ENCODE measurements at places on chromosomes 11 and 22.
A peak's percentile ranks its signal among the peaks of the same experiment; 100 is the strongest.

DNA sequence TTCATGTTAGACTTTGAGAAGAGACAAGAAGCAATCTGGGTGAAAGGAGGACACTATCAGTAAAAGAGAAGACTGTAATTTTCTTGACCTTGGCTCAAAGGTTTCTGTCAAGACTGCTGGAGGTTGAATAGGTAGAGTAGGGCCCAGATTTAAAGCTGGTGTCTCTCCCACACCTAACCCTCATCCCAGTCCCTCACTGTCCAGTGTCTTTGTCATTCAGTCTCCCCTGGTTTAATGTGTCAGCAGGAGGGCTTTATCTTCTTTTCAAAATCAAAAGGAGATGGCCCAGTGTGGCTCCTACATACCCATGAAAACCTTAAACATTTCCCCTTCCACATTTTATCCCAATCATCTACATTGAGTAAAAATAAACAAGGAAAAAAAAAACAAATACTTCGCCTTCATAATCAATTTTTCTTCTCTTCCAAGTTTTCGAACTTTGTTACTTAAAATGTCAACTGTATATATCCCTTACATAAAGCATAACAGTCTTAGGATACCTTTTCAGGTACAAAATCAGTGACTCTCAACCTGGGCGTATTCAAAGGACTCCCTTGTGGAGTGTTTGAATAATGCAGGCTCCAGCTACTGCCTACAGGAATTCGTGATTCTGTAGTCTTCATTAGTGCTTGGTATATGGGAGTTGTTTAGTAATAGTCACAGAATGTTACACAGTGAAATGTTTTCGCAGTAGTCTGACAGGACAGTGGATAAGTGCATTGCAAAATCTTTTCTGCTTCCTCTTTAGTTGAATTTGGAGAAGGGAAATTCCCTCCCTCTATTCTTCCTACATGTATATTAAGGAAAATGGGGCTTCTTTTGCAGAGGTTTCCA lies 87.2 kb downstream of the FAT3 start:
- DNase-seq: no peak

DNA sequence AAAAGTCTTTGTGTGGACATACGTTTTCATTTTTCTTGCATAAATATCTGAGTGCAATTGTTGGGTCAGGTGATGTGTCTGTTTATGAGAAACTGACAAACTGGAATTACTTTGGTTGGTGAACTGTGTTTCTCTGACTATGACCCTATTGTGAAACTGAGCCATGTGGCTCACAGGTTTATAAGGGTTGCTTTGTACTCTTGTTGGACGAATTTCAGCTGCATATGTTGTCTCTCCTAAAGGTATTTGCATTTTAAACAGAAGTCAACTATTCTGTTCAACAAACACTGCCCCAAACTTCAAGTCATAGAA lies 34.4 kb upstream of the RASD2 start:
- no peak for DNase-seq

GRCh38 chr11:65612691-65613090 lies 1.3 kb downstream of the MAP3K11 start:
- DNase-seq: no peak

- no peak for DNase-seq
These were observed 702 bp upstream of the KCNJ4 start for GRCh38 chr22:38455530-38456271.

DNA sequence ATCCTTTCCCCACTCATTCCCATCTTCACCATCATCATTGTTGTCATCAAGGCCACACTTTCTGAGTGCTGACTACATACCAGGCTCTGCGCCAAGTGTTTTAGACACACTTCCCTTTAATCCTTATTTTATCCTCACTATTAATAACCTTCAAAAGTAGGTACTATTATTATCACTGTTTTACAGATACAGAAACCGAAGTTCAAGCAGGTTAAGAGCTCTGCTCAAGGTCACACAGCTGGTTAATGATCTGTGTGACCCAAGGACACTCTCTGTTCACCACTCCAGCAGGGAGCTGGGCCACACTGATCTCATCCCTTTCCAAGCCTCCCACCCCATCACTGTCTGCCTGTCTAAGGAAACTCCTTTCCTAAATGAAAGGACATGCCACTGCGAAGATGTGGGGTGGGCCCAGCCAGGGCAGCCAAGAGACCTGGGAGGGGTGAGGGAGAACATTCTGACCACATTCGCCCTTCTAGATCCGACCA lies 17.2 kb upstream of the TSKU start:
- DNase-seq: no peak

DNA sequence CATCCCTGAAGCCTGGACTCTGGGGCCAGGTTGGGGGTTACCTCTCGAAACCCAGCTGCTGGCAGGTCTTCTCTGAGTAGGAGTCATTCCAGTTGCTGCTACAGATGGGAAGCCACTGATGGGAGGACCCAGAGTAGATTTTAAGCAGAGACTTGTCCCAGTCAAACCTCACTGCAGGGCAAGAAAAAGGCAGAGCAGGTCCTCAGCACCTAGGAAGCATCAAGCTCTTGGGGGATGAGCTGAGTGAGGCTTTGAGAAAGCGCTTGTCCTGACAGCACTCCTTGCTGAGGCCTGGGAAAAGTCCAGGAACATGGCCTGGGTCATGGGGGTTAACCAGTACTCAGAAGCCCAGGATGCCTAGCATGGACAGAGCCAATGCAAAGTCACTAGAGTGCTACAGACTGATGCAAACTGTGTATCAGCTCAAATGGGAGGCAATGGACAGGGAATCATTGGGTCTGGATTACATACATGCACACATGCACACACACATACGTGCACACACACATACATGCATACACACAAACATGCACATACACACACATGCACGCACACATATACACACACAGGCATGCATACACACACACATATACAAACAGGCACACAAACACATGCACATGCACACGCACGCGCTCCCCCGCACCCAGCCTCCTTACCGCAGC lies 15.3 kb downstream of the TMPRSS13 start:
- DNase-seq: no peak

GRCh38 chr11:70233034-70233433 lies 29.9 kb downstream of the FADD start:
- no peak for DNase-seq

- DNase-seq: no peak
These were observed 613.5 kb downstream of the SOX6 start for GRCh38 chr11:15742626-15743519.

GRCh38 chr11:93526641-93527583 lies 16.3 kb downstream of the SMCO4 start:
- DNase-seq: no peak

GRCh38 chr22:20571531-20572007 lies 64.2 kb downstream of the MED15 start:
- DNase-seq: no peak

- DNase-seq: no peak
These were observed 55.3 kb downstream of the ETS1 start for GRCh38 chr11:128532016-128532571.

DNA sequence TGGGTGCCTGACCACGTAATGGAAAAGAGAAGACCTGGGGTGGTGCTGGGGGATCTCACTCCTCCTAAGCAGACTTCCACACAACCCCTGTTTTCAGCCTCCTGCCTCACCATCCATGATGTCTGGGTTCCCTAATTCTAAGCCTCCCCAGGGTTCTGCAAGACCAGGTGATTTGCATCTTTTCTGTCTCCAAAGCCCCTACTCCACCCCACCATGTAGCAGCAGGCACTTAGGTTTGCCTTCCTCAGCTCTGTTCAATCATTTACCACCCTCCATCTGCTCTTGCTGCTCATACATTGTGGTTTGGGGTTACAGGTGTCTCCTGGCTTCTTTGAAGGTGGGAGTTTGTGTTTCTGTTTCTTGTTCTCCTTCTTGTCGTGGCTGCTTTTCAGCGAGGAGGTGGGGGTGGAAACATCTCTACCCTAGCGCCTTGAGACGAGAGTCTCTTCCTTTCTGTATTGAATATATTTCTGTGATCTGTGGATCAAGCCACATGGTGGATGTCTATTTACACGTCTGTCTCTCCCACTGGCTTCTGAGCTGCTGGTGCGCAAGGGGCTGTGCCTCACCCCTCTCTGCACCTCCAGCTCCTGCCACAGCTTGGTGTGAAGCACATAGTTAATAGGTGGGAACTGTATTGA lies 6.6 kb upstream of the SSTR3 start:
- DNase-seq: no peak

DNA sequence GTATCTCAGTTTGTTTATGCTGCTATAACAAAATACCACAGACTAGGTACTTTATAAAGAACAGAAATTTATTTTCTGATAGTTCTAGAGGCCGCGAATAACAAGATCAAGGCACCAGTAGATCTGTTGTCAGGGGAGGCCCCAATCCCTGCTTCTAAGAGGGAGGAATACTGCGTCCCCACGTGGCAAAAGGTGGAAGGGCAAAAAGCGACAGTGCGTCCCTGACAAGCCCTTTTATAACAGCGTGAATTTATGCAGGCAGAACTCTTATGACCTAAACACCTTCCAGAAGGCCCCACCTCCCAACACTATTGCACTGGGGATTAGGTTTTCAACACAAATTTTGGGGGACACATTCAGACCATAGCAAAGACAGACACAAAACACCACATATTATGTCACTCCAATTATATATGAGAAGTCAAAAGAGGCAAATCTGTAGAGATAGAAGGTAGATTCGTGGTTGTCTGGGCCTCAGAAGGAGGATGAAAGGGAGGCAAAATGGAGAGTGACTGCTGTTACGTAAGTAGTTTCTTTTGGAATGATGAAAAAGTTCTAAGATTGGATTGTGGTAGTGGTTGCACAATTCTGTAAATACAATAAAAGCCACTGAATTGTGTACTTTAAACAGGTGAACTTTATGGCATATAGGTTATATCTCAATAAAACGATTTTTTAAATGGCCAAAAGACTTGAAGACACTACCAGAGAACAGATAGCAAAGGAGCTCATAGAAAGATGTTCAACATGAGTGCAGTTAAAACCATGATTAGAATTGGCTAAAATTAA lies 30.1 kb upstream of the TNRC6B start:
- DNase-seq: no peak

- peak; percentile 69 for DNase-seq
These were observed 556.1 kb downstream of the SOX6 start for GRCh38 chr11:15800111-15800800.

DNA sequence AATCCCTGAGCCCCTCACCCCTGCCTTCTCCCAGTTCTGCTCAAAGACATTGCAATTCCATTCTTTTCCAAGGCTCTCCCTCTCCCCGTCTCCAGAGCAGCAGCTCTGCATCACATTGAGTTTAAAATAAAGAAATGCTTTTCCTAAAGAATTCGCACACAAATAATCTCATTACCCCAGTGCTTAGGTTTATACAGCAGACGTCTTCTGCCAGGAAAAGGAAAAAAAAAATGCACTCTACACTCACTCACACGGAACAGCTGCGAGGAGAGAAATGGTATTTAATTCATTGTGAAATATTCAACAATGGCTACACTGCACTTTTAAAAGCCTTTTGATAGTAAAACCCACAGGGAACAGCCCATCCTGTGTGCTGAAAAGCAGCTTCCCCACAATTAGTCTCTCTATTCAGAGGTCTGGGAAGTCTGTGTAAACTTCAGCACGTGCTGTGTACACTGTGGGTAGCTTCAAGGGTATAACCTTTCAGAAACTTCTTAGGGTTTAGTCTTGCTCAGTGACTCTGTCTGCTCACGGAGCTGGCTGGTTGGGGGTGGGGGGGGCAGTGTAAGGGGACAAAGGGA lies 42.8 kb downstream of the ETS1 start:
- DNase-seq: no peak

DNA sequence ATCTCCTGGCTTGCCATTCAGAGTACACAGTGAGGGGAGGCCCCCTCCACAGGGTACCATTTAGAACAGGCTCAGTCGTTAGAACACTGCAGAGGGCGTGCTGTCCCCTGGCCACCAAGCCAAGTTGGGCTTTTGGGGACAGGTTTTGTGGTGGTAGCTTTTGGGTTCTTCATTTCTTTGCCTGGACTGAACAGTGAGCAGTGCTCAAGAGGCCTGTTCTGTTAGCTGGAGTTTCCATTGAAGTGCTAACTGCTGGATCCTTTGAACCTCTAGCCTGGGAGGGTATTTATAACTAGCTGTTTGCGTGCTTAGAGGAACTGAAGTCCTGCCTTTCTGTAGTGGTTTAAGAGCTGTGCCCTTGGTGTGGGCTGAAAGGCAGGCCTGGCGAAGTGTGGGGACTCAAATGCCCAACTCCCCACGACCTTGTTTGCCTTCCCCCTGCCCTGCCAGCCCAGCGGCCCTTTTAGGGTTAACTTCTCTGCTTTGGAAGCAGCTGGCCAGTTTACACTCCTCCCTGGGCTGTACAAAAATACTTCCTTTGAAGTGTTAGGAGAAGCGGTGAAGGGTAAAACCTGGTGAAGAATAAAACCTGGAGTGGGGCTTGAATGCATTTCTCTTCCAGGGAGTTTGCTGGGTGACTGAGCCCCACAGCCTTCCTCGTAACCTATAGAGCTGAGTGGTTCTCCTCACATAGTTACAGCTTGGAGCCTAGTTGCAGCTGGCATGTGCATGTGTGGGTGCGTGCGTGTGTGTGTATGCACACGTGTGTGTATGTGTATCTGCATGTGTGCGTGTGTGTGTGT lies 34.6 kb downstream of the ZNRF3 start:
- peak; percentile 67 for DNase-seq
